Stimulated activated CD4-positive, alpha-beta T cell treated with anti-CD3 and anti-CD28 coated beads, Interleukin-1b, Interleukin-23, amount 100 ng/mL, for 1 hour (primary cell): ENCODE measurements at places on chromosomes 7 and 10.

- DNase-seq: no peak
Observed at GRCh38 chr7:101154693-101155102, 422 bp downstream of the AP1S1 start.

GRCh38 chr10:99520847-99521764, 11.6 kb upstream of the NKX2-3 start:
- no peak for DNase-seq

DNA sequence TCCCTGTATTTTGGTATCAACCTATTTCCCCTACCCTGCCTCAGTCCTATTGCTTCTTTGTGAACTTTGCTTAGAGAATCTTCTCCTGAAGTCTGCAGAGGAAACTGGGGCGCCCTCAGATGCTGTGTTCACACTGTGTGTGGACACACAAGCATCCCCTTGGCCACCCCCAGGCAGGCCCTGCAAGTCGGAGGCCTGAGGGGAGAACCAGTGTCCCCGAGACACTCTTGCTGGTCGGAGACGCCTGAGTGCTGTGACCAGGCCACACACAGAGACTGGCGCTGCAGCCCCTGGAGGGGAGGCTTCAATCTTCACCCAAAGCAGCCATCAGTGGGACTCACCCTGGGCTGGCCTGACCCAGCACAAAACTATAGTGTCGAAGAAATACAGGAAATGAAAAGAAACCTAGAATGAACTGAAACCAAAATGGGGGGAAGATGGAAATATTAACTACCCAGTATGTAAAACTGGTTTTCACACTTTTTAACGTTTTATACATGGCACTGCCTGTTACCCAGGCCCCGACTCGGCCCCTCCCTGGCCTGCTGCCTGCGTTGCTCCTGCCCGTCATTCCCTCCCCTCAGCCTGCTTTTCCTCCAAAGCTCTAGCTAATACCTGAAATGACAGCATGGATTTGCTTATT, 48.4 kb upstream of the FAM20C start:
- no peak for DNase-seq

- no peak for DNase-seq
Observed at GRCh38 chr7:22269963-22270362, 87.0 kb downstream of the RAPGEF5 start.

DNA sequence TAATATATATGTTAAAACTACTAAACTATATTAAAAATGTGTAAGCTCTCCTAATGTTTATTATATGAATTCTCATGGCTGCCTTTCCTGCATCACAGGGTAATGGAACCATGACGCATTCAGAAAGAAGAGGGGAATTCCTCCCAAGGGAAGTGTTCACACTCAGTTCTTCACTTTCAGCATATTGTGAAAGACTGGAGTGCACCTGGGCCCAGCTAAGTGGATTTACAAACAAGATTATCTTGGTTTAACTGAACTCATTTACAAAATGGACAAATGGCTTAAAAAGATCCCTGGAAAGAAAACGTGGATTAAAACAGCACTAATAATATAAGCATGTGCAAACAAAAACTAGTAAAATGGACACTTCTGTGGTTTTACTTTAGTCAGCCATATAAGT, 149.8 kb downstream of the DOCK4 start:
- DNase-seq: no peak

DNA sequence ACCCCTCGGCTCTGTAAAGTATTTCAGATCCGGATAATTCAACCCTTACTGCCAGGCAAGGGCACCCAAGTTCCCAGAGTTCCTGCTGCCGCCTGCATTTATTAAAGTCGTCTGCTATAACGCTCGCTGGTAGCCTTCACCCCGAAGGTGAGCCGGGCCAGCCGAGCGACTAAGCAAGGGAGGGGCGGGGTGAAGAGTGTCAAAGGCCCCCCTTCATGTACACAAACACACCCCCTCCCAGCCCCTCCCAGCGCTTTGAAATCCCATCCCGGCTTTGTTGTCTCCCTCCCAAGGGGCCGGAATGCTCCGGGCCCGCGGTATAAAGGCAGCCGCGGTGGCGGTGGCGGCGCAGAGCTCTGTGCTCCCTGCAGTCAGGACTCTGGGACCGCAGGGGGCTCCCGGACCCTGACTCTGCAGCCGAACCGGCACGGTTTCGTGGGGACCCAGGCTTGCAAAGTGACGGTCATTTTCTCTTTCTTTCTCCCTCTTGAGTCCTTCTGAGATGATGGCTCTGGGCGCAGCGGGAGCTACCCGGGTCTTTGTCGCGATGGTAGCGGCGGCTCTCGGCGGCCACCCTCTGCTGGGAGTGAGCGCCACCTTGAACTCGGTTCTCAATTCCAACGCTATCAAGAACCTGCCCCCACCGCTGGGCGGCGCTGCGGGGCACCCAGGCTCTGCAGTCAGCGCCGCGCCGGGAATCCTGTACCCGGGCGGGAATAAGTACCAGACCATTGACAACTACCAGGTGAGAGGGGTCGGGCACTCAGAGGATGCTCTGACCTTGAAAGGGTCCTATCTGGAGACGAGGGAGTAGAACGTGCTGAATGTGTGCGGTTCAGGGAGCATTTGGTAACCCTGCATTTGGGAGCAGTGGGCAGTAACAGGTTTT, at the start of gene DKK1:
TSS of gene DKK1 (plus strand) at position 349 of the 889 bp plus-strand sequence. CDS start at position 503, 154 bp downstream.
- DNase-seq: no peak

- no peak for DNase-seq
Observed at GRCh38 chr7:139585042-139585441, 61.6 kb downstream of the CLEC2L start.

- DNase-seq: no peak
Observed at GRCh38 chr10:5970066-5970465, 7.3 kb downstream of the IL15RA start.

- DNase-seq: no peak
Observed at GRCh38 chr7:145398758-145399157, 562.9 kb upstream of the TPK1 start.

DNA sequence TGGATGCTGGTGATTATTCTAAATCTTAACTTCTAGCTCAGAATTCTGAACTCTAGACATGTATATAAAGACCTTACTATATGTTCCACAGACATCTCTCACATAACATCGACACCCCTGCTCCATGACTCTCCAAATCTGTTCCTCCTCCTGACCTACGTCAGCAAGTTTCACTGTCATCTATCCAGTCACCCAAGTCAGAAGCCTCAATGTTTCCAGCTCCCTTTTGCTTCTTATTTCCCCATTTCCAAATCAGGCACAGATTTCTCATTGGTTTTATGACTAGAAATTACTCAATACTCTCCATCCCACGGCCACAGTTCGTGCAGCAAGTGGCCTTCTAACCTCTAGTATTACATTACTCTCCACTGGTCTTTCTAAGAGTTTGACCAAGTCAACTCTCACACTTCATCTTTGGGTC, 28.5 kb downstream of the EPC1 start:
- no peak for DNase-seq

GRCh38 chr10:7969623-7970022, 84.9 kb upstream of the GATA3 start:
- DNase-seq: no peak

- no peak for DNase-seq
Observed at GRCh38 chr7:77473229-77474005, 57.3 kb upstream of the GSAP start.

DNA sequence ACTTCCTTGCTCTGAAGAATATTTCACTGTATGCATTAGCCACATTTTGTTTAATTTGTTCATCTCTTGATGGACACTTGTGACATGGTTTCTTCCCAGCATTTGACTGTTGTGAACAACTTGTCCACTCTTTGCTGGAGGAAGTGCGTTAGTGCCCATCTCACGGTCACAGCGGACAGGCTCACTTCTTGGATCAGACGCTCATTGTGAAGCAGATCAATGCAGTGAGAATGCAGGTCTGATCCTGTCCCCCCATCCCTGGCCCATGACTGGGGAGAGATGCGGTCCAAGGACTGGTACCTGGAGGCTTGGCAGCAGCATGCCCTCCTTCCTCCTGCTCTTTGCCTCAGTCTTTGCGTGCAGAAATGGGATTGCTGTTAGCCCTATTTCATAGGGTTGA, 41.5 kb downstream of the DOCK1 start:
- no peak for DNase-seq

DNA sequence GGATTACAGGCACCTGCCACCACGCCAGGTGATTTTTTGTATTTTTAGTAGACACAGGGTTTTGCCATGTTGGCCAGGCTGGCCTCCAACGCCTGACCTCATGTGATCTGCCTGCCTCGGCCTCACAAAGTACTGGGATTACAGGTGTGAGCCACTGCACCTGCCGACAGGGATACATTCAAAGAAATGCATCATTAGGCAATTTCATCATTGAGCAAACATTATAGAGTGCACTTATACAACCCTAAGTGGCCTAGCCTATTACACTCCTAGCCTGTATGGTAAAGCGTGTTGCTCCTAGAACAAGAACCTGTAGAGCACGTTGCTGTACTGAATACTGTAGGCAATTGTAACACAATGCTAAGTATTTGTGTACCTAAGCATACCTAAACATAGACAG, 350.3 kb downstream of the GALNT17 start:
- no peak for DNase-seq

- DNase-seq: no peak
Observed at GRCh38 chr7:94368371-94368791, 26.3 kb upstream of the COL1A2 start.

DNA sequence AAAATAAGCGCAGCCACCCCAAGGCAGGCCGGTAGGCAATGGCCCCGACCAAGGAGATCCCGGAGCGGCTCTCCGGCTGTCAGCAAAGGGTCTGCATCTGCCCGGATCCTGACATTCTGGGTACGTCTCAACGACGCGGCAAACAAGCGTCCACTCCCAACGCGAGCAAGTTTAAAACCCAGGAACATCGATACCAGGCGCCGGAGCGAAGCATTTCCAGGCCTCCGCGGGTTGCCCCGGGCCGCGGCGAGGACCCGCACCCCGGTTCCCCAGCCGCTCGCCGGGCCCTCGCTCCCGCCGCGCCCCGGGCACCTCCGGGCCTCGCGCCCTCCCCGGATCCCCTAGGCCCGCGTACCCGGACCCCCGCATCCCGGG, 453 bp downstream of the URGCP start:
- DNase-seq: no peak

GRCh38 chr10:128695931-128696330, 569.7 kb upstream of the MKI67 start:
- DNase-seq: no peak

DNA sequence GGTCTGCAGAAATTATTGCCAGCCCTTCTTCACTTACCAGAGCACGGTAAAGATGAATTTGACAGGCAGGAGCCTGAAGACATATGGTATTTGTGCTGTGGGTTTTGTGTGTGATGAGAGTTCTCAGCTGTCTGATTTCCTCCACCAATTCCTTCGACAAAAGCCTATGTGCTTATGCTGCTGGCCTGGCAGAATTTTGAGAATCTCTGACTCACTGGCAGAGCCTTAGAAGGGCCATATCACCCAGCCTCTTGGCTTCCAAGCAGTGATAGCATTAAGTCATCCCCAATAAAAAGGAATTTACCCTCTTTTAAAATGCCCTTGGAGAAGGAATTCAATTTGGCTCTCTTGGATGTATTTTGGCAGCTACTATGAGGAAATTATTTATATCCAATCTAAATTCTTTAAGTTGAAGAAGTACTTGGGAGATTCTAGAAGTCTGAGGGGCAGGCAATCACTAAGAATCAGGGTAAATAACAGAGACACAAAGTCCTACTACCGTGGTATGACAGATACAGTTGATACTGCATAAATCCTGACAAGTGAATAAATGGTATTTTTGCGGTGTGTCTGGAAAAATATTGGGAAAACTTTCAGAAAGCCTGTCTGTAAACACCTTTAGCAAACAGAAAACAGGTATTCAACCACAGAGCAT, 68.6 kb upstream of the EFCAB10 start:
- no peak for DNase-seq

DNA sequence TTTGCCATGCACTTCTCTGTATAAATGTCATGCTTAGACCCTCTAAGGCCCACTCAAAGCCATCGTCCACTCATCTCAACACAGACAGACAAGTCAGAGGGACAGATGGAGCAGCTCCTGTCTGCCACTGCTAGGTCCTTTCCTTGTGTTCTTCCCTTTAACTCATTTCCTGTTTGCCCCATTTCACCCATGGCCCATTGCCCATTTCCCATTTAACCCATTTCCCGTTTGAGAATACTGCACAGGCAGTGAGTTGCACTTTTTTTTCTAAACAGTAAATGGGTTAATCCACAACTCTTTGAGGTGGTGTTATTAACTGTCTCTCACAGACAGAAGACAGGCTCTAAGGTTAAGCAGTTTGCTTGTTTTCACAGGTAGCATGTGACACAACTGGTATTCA, 179.3 kb downstream of the NPSR1 start:
- DNase-seq: no peak

DNA sequence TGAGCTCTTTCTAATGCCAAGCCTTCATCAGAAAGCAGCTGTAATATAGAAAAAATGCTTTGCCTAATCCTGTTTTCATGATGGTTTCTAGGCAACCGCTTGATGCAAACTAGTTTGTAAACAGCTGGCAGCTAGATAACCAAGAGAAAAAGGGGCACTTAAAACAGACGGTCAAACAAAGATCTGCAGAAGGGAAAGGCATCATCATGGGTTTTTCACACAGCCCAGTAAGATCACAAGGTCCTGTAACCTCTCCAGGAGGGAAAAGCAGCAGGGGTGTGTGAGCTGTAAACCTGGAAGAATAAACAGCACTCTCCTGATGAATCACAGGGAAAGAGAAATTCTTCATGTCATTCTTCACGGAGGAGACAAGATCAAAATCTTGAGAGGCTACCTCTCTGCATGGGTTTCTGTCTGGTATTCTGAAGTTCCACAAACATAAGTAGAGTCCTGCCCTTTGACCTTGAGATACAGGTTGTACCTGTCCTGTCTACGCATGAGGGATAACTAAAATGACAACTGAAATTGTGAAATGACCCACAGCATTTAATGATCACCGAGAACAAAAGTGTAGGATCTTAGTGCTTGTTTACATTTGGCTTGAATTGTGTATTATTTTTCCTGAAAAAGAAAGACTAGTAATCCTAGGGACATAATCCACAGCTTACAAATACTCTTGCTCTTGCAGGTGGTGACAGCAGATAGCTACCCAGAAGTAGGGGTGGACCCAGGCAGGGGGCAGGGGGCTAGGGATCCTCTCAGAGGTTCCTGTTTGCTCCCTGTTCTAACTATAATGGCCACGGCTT, 48.0 kb downstream of the CREB3L2 start:
- no peak for DNase-seq

DNA sequence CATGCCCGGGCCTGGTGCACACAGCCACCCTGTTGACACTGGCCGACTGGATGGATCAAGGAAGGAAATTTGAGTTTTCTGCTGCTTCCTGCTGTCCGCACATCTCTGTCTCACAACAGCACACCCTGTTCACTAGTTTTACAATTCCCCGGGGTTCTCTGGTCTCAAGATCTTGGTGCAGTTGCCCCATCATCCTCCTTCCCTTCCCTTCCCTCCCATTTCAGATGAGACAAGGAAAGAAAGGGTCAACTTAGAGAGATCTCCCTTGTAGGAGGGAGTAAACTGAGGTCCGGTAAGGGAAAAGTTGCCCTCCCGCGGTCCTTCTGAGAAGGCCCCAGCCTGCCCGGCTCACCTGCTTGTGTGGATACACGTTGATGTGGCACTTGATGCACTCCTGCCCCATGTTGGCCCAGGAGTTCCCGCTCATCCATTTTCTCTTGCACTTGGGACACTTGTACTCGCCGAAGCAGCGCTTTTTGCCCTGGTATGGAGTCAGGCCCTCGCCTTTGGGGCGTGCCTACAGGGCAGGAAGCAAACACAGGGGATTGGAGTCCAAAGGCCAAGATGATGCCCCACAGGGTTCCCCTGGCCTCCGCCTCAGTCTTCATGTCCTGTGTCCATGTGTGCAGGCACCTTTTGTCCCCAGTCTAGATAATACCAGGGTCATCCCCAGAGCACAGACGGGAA, 46.8 kb downstream of the PPIF start:
- no peak for DNase-seq

GRCh38 chr7:29372351-29373090, 177.9 kb downstream of the CHN2 start:
- DNase-seq: no peak
